RWPE2 (cell line): ENCODE measurements at places on chromosomes 6 and 20.

DNA sequence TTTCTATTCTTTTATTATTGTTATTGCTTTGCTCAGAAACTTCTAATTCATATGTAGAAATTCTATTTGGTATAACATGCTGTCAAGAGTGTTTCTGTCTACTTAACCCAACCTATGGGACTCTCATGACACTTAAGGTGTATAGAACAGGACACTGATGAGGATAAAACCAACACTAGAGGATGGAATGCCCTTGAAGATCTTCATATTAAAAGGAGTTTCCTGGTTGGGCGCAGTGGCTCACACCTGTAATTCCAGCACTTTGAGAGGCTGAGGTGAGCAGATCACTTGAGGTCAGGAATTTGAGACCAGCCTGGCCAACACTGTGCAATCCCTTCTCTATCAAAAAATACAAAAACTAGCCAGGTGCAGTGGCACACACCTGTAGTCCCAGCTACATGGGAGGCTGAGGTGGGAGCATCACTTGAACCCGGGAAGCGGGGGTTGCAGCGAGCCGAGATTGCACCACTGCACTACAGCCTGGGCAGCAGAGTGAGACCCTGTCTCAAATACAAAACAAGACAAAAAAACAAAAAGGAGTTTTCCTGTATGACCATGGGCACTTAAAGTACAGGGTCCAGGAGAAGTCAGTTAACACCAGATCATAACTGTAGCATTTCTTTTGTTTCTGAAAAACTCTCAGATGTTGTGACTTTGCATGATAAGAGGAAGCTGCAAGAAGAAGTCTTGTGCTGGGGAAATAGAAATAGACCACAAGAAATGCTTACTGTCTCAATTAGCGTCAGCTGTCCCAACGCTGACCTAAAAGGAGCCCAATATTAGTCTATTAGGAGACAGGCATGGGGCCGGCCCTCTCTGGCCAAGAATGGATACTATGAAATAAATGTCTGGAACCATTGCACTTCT lies 38.9 kb upstream of the CD2AP start:
- DNase-seq: no peak

GRCh38 chr20:40925829-40926510 lies 102.7 kb upstream of the TOP1 start:
- no peak for DNase-seq

- no peak for DNase-seq
Measured at GRCh38 chr6:47292944-47293343, 16.8 kb downstream of the TNFRSF21 start.

DNA sequence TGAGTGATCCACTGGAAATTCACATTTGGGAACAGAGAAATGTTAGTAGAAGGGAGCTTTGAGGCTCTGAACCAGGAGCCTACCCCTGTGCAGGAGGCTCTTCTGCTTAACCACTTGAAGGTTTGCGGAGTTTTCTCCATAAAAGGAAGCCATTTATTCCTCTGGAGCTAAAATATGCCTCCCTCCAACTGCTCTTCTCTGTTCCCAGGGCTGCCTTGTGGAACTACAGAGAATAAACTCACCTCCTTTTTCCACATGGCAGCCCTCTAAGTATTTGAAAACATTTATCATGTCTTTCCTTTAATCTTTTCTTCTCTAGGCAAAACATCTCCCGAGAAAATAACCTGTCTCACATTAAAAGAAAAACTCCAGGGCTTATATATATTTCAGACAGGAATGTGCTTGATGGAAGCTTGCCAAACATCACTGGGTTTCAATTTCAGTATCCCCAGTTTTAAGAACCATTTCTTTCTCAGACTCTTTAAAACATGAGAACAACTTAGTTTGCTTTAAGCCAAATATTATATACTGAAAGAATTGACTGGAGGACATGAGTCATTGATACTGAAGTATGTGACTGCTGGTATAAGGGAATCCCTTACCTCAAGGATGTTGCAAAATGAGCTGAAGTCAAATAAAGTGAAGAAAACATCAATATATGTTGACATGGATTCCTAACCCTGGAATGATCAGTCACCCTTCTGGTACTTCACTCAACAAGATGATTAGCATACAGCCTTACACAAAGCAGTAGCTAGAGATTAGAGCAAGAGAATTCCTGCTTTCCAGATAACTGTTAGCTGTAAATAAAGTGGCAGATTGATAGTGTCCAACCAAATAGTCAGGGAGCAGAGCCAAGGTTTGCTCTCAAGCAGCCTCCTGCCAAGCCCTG lies 74.0 kb downstream of the ZBTB2 start:
- DNase-seq: no peak

- no peak for DNase-seq
Measured at GRCh38 chr20:50231854-50232253, 41.2 kb downstream of the CEBPB start.

DNA sequence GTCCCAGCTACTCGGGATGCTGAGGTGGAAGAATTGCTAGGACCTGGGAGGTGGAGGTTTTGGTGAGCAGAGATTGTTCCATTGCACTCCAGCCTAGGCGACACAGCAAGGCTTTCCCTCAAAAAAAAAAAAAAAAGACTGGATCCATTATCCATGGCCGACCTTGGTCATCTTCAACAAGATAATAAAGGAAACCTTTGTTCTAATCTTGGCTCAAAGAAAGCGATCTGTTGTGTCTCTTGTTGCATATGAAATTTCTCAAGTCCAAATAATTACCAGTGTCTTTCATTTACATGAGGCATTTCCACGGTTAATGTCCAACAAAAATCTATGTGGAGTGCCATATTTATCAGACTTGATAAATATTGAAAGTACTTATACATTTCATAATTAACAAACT lies 23.7 kb upstream of the KIF16B start:
- DNase-seq: no peak

DNA sequence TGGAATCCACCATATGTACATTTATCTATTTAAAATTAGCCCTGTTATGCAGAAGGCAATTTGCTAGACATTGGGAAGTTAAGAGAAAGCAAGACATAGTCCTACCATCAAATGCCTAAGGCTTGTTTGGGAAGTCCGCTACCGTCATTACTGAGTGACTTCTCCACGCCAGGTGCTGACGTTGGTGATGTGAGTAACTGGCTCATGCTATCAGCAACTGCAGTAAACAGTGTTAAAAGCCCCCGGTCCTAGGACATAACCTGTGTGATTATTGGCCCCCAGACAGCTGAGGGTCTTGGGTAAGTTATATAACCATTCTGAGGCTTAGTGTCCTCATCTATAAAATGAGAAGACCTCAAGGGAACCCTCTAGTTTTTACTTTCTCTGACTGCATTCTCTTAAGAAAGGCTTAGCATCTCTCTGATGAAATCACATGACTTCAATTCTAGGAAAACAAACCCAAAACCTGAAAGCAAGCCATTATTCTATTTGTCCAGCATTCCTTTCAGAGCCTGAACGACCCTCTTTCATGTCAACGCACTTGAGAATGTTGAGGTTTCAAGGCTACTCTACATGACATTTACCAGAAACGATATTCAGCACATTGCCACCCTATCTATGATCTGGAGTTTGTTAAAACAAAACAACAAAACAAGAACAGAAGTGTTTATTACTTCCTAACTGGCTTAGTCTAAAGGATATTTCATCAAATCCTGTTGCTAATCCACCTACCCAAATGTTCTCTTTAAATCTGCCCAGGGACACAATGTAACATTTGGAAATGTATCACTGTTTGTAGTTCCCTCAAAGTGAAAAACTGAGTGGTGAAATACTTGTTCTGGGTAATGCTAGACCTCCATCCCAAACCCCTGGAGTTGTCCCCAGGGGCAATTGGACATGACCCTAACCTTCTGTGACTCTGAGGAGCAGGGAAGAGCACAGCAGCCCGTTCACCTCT lies 133.8 kb downstream of the BTBD3 start:
- no peak for DNase-seq

- no peak for DNase-seq
Measured at GRCh38 chr20:42361402-42361970, 743.3 kb upstream of the CHD6 start.

DNA sequence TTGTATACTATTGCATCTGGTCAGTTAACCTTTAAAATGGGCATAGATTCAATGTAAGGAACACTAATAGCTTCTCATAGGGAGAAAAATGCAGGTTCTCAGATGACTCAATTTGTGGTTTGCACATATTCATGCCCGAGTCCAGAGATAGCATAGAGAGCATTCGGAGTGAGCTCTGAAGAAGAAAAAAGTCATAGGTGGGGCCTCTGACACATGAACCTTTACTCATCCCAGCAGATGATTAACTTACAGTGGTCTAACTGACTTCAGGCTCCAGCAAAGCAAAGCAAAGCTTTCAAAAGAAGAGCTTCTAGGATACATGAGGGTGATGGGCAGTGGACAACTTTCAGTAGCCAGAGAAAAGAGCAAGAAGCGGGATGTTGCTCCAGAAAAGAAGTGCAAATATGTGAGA lies 55.3 kb upstream of the BTN3A2 start:
- no peak for DNase-seq

DNA sequence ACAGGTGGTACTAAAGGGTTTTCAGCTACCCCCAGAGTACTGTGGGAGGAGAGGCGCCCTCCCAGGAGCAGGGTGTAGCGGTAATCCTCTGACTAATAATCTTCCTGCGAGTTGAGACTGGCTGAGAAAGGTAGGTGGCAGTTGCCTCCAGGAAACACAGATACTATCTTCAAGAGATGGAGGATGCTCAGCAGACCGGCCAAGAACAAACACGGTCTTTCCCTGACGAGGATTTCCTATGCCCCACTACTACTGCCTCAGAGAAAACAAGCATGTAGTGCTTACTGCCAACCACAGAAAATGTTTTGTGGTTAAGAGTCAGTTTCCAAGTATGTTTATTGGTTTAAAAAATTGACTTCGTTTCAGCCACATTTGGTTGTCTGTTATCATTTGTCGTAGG lies 26.8 kb downstream of the C6orf89 start:
- DNase-seq: peak; percentile 67

GRCh38 chr6:32947552-32948465 lies 5.1 kb downstream of the HLA-DMA start:
- no peak for DNase-seq

DNA sequence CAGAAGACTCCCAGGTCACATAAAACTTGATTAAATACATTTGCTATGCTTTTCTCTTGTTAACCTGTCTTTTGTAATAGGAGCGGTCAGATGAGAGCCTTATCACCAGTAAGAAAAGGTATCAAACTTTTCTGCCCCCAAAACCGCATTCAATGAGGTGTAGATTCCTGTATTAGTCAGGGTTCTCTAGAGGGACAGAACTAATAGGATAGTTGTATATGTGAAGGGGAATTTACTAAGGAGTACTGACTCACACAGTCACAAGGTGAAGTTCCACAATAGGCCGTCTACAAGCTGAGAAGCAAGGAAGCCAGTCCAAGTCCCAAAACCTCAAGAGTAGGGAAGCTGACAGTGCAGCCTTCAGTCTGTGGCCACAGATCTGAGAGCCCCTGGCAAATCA lies 32.7 kb downstream of the PTPRK start:
- DNase-seq: no peak

- no peak for DNase-seq
Measured at GRCh38 chr20:51143652-51144051, 120.7 kb upstream of the KCNG1 start.

DNA sequence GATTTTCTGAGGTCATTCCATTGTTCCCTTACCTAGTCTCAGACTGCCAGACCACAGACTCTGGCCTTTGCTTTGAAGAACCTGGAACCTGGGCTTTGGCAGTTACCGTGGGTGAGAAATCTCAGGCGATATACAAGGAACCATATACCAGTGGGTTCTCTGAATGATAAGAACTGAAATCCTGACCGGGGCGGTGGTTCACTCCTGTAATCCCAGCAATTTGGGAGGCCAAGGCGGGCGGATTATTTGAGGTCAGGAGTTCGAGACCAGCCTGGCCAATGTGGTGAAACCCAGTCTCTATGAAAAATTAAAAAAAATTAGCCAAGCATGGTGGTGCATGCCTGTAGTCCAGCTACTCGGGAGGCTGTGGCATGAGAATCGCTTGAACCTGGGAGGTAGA lies 14.3 kb upstream of the SGK2 start:
- peak; percentile 61 for DNase-seq

- DNase-seq: no peak
Measured at GRCh38 chr6:26243132-26243531, 121.9 kb upstream of the BTN3A2 start.

DNA sequence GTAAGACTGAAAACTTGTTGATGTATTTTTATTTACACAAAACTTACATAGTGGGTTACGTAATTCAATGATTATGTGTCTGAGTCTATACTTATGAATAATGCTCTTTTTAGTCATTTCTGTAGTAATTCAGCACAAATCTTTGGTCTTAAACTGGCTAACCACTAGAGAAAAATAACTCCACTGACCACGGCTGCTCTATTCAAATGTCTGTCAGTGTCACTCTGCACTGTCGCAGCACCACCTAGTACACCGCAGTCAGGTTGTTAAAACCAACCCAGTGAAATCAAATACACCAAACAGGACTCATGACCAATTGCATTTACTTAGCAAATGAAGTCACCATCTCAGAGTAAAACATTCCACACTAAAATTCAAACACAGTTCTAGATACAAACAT lies 93.5 kb upstream of the CCDC28A start:
- DNase-seq: no peak

- peak; percentile 83 for DNase-seq
Measured at GRCh38 chr6:43436577-43437282, 9.4 kb downstream of the ABCC10 start.

- DNase-seq: no peak
Measured at GRCh38 chr6:121614115-121614514, 178.7 kb downstream of the GJA1 start.

DNA sequence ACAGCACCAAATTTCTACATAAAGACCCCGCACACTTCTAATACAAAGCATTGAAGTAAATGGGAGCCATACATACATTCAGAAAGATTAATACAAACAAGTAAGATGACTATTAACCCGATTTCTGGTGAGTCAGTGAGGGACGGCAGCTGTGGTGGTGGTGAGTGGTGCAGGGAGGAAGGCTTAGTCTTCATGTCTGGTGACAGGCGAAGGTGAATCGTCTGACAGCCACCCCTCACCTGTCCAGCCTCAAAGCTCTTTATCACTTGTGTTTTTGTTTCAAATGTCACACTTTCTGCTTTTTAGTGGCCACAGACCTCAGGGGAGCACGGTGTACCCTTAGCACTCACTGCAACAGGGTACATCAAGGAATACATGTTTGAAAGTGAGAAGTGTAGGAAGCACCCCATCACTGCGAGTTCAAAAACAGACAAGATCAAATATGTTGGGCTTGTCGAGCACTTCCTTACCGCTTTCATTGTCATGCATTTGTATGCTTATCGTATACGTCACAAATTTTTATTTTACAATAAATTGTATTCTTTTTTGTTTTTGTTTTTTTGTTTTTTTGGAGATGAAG lies 63.5 kb downstream of the IRF4 start:
- peak; percentile 2 for DNase-seq

- no peak for DNase-seq
Measured at GRCh38 chr20:18019068-18019467, 38.6 kb downstream of the OVOL2 start.
